ENCODE measurements at places on chromosomes 11 and 22.

- no peak for DNase-seq
These were observed 681.4 kb upstream of the TENM4 start for GRCh38 chr11:80122211-80122610.

DNA sequence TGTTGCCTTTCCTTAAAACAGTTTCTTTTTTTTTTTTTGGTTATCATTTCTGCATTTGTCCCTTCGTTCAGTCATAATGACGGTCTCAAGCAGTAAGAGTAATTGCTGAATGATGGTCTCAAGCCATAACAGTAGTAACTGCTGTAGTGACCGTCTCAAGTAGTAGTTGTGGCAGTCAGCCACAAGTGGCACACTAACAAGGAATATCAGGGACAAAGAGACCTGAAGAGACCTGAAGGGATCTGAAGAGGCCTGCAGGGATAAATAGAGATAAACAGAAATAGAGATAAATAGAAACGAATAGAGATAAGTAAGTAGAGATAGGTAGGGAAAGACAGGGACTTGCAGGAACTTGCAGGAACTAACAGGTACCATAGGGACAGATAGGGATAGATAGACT is 42.7 kb upstream of the MRGPRX1 start:
- DNase-seq, result no peak

DNA sequence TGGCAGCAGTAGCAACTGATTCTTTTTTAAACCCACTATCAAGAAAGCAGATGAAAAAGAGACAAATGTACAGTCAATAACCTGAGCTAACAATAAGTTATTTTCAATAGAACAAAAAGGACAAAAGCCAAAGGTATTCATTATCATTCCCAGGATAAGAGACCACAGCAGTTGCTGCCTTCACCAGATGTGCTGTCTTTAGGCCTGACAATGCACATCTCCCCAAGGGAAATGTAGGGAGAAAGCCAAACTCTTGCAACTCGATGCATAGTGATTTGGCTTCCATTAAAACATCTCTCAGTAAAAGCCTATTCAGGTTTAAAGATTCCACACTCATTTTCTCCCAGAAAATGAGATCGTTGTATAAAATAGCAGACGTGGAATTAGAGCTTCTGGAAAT is 210.7 kb downstream of the METTL15 start:
- no peak for DNase-seq

DNA sequence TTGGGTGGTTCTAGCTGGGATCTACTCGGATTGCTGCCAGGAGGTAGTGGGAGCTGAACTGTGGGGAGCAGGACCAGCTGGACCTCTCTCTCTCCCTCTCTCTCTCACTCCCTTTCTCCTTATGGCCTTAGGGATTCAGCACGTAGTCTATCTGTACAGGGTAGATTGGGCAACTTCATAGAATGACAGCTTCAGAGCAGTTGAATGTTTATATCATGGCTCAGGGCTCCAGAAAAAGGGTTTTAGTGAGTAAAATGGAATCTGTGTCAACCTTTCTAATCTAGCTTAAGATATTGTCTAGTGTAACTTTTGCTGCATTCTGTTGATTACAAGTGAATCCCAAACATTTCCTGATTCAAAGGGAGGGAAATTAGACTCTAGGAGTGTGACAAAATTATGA is 127.7 kb upstream of the PDGFD start:
- DNase-seq, result no peak

GRCh38 chr22:32684148-32684821 is 117.2 kb upstream of the TIMP3 start:
- DNase-seq, result no peak

DNA sequence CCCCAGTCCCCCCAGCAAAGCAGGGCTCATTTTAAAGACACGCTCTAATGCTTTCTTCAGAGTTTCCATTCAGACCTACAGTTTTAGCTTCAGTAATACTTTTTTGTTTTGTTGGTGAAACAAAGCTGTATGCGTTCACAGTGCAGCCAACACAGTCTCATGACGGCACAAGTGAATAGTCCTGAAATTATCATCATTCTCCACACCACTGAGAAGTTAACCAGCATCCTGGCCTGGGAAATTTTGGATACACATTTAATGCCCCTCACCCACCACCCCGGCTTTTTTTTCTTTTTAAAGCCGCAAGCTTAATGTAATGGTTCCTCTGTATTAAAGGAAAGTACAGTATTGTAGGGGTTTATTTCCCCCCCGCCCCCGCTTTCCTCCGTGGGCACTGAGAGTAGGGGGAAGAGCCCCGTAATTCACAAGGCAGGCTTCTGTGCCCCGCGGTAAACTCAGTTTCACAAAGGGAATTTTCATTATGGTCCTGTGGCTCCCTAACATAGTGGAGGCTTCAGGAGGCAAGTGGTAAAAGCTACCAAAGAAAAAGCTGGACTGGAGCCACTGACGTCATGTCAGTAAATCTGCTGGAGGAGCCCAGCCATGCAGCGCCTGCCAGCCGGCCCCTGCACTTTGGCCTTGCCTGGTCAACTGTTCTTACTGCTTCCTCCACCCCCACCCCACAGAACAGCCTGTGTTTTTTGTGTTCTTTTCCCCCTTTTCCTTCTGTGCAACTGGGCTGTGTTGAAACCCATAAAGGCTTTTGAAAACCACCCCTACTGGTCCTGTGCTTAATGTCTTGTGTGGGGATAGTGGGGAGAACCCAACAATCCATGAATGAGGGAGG is 18.2 kb downstream of the TEAD1 start:
- no peak for DNase-seq

- no peak for DNase-seq
These were observed 3.1 kb downstream of the SHISAL1 start for GRCh38 chr22:44309647-44310046.

- DNase-seq, result peak; percentile 3
These were observed 20.8 kb downstream of the ABTB2 start for GRCh38 chr11:34337016-34337415.

DNA sequence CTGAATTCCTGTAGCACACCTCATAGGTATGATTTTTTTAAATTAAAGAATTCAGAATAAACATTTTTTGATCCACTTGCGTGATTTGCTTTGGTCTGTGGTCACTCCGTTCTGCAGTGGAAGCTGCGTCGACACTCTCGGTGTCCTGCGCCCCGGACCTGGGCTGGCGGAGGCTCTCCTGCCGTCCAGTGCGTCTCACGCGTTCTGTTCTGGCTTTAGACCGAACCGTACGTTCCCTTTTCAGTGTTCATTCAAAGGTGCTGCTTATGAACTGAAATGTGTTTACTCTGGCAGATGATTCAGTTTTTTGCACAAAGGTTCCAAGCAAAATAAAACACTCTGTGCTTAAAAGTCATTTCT is 38.2 kb downstream of the CTTN start:
- no peak for DNase-seq
